ENCODE measurements at places on chromosomes 13 and 19. TPM values are rescaled to one million over a fixed set of nuclear protein-coding genes. Genes with fewer than 3 reads are reported as not detected.
A peak's percentile ranks its signal among the peaks of the same experiment; 100 is the strongest.

GRCh38 chr13:98813993-98814392 lies 61.5 kb upstream of the SLC15A1 start:
- H3K4me3 ChIP-seq = no peak overlapping the region
- no peak for DNase-seq
- no peaks in the 10 kb centered on the region for H3K27me3 ChIP-seq
- no peak overlapping the region for H3K27ac ChIP-seq

DNA sequence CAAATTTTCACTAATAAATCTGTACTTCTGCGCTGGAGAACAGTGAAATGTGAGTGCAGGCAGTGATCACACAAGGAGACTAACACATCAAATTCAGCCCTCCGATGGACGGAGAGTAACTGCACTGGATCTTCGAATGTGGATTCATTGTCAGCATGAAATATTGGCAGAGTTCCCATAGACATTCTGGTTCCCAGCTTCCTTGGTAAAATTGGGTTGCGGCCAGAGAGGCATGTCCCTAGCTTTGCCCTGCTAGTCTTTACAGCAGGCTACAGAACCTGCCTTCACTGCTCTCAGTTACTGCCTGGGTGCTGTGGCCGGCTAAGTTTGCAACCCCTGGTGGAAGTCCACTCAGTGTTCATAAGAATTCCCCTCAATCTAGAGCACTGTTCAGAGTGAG lies 32.3 kb upstream of the UQCRFS1 start:
- no peaks in the 10 kb centered on the region for H3K36me3 ChIP-seq
- no peak for DNase-seq
- no peak overlapping the region for H3K4me3 ChIP-seq
- no peaks in the 10 kb centered on the region for H3K4me1 ChIP-seq
- no peak overlapping the region for H3K27ac ChIP-seq

DNA sequence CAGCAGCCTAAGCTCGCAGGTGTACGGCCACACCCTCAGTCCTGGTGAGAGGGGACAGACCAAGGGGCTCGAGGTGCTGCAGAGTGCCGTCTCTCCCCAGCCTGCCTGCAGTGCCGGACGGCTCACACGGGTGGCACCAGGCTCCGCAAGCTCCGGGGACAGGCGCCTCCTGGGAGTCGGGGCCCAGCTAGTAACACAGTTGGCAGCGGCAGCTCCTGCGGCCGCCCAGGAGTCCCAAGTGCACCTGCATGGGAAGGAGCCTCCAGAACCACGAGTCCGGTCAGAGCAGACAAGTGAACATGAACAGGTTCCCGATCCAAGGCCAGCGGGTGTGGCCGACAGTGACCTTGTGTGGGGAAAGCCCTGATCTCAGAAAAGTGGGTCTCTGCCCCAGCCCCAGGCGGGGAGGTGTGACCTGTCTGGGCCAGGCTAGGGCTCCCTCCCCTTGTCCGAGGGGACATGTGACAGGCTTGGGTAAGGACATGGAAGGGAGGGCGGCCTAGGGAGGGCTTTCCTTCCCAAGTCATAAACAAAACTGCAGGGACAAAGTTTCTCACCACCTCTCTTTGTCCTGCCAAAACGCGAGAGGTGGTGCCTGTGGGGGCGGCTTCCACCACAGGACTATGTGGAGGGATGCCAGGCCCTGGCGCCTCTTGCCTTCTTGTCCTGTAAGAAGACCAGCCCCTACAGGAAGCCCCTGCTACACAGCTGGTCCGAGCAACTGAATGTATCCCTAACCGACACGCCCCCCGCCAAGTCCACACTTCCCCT lies 46.5 kb downstream of the MLLT1 start:
- peaks cover 12% of the 10 kb centered on the region for H3K36me3 ChIP-seq
- no peak for DNase-seq
- no peak overlapping the region for H3K4me3 ChIP-seq

DNA sequence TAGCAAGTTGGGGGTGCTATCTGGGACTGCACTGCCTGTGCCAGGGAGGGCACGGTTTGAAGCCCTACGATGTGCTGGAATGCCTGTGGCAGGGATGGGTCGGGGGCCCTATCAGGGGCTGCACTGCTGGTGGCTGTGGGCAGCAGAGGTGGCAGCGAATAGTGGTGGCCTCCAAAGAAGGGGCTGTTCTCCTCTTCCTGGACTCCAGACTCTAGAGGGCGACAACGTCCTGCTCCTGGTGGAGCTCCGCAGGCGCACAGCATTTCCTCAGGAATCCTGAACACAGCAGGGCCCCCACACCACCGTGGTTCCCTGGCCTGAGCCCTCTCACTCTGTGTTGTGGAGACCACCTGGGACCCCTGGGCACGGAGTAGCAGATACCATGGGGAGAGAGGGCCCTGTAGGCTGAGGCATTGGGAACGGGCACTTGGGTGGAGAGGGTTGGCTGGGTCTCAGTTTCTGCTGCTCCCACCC lies 145.6 kb downstream of the TNFRSF19 start:
- peaks cover 8% of the 10 kb centered on the region for H3K4me1 ChIP-seq
- H3K36me3 ChIP-seq = no peaks in the 10 kb centered on the region
- no peak overlapping the region for H3K27ac ChIP-seq
- H3K4me3 ChIP-seq = no peak overlapping the region
- H3K27me3 ChIP-seq = no peaks in the 10 kb centered on the region

GRCh38 chr19:13299838-13300237 lies 149.6 kb downstream of the IER2 start:
- H3K4me1 ChIP-seq = peaks cover 2% of the 10 kb centered on the region
- H3K4me3 ChIP-seq = no peak overlapping the region
- H3K27me3 ChIP-seq = peaks cover 12% of the 10 kb centered on the region
- no peak for DNase-seq
- no peak overlapping the region for H3K27ac ChIP-seq

DNA sequence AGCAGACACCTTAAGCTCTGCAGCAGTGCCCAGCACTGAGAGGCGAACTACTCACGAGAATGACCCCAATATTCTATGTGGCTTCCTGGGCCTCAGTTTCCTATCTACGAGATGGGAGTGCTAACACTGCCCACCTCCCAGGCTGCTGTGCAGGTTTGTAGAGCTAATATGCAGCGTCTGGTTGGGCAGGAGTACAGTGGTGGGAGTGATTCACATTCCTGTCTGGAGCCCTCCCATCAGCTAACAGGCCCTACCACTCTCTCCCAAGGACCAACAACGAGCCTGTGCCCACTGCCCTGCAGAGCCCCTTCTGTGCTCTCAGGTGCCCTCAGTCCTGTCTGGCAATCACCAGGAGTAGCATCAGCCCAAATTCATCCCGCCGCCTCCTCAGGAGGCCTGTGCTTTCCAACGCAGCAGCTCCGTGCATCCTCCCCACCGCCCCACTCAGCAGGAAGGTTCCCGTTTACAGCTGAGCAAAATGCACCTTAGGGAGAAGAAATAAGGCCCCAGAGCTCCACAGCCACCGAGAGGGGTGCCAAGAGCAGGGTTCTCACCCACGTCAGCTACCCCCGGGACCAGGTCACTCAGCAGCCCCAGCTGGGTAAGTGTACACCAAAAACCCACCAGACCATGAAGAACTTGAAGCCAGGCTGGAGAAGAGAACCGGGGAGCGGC lies 6.6 kb downstream of the AKT2 start:
- no peak overlapping the region for H3K4me3 ChIP-seq
- peaks cover 89% of the 10 kb centered on the region for H3K4me1 ChIP-seq
- peaks cover 8% of the 10 kb centered on the region for H3K36me3 ChIP-seq
- no peak overlapping the region for H3K27ac ChIP-seq
- no peak for DNase-seq
- H3K27me3 ChIP-seq = no peaks in the 10 kb centered on the region

- no peaks in the 10 kb centered on the region for H3K36me3 ChIP-seq
- no peak overlapping the region for H3K27ac ChIP-seq
- no peaks in the 10 kb centered on the region for H3K4me1 ChIP-seq
- no peak overlapping the region for H3K4me3 ChIP-seq
- H3K27me3 ChIP-seq = no peaks in the 10 kb centered on the region
- no peak for DNase-seq
These were observed 1505.9 kb downstream of the PCDH9 start for GRCh38 chr13:65724226-65724625.

GRCh38 chr19:34351382-34351826 lies 13.6 kb upstream of the GPI start:
- H3K27ac ChIP-seq = peak overlapping the region; percentile 29
- no peak overlapping the region for H3K4me3 ChIP-seq
- peaks cover 33% of the 10 kb centered on the region for H3K4me1 ChIP-seq
- peaks cover 37% of the 10 kb centered on the region for H3K36me3 ChIP-seq
- no peak for DNase-seq
- H3K27me3 ChIP-seq = no peaks in the 10 kb centered on the region

GRCh38 chr13:32041429-32041828 lies 9.9 kb downstream of the FRY start:
- no peak overlapping the region for H3K27ac ChIP-seq
- no peak overlapping the region for H3K4me3 ChIP-seq
- H3K36me3 ChIP-seq = no peaks in the 10 kb centered on the region
- no peak for DNase-seq
- H3K27me3 ChIP-seq = no peaks in the 10 kb centered on the region

Gene ZNF112
- total RNA-seq = not detected
